Astrocyte (in vitro differentiated cells and primary cell): ENCODE measurements at places on chromosomes 6 and 20. TPM values are rescaled to one million over a fixed set of nuclear protein-coding genes. Genes with fewer than 3 reads are reported as not detected.

The UBD gene
- total RNA-seq: 9.9 and 13.2 TPM in 2 replicates

The PNPLA1 gene
- total RNA-seq: not detected in 2 replicates

The KCNK5 gene
- total RNA-seq: 0.14 and 0.17 TPM in 2 replicates

The GSTA1 gene
- total RNA-seq: 0.38 and 0.39 TPM in 2 replicates

The AVP gene
- not detected in 2 replicates for total RNA-seq

The EPPIN gene
- not detected in 2 replicates for total RNA-seq

The EBF4 gene
- total RNA-seq: 2.3 and 4.1 TPM in 2 replicates

The FNDC1 gene
- total RNA-seq: 6.3 and 8.6 TPM in 2 replicates

The FRS3 gene
- 3.1 and 3.6 TPM in 2 replicates for total RNA-seq

The KIF6 gene
- 1.2 and 2.0 TPM in 2 replicates for total RNA-seq

The ULBP2 gene
- 7.3 and 7.5 TPM in 2 replicates for total RNA-seq

The CDH26 gene
- 0.17 and 0.34 TPM in 2 replicates for total RNA-seq

The NOX3 gene
- 0.30 TPM in 1 of 2 replicates, not detected in the other for total RNA-seq

The OLIG3 gene
- 0.14 TPM in 1 of 2 replicates, not detected in the other for total RNA-seq

The SDC4 gene
- total RNA-seq: 125 and 135 TPM in 2 replicates

The DLK2 gene
- 0.41 and 0.68 TPM in 2 replicates for total RNA-seq

The C6orf15 gene
- 4.6 and 6.4 TPM in 2 replicates for total RNA-seq

The TNFRSF6B gene
- total RNA-seq: 2.0 and 2.8 TPM in 2 replicates

The GHRH gene
- total RNA-seq: not detected in 2 replicates

The IMPG1 gene
- not detected in 2 replicates for total RNA-seq

The SLC35F1 gene
- 0.72 and 1.0 TPM in 2 replicates for total RNA-seq

The ELOVL4 gene
- total RNA-seq: 10.0 and 10.4 TPM in 2 replicates

The ARMC12 gene
- total RNA-seq: 0.25 TPM in 1 of 2 replicates, not detected in the other

The MYB gene
- 0.12 TPM in 1 of 2 replicates, not detected in the other for total RNA-seq

The CEP85L gene
- total RNA-seq: 16.3 and 19.3 TPM in 2 replicates

The GPR63 gene
- total RNA-seq: 1.6 and 1.8 TPM in 2 replicates
